ENCODE measurements at places on chromosomes 11 and 22.

- peak; percentile 35 for DNase-seq
These were observed 24.1 kb upstream of the CELSR1 start for GRCh38 chr22:46561435-46561905.

DNA sequence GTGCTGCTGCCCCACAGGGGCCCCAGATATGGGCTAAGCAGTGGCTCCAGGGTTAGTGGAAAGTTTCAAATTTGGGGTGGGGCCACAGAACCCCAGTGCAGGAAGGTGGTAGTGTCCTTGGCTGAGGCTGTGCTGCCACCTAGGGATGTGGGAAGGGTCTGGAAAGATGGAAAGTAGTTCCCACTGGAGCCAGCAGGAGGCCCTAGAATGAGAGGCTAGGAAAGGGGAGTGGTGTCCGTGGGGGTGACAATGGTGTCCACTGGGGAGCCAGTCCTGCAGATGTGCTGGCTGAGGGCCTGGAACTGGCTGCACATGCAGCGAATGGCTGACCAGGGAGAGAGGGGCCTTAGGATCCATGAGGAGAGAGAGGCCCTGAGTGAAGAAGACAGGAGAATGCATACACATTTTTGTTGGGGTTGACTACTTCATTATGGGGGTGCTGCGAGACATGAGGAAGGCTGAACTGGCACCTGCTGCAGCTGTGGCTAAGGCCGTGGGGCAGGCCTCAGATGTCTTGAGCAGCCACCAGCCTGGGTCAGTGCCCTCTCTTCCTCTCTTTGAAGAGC, 21.1 kb downstream of the RFPL3 start:
- DNase-seq: peak; percentile 31

DNA sequence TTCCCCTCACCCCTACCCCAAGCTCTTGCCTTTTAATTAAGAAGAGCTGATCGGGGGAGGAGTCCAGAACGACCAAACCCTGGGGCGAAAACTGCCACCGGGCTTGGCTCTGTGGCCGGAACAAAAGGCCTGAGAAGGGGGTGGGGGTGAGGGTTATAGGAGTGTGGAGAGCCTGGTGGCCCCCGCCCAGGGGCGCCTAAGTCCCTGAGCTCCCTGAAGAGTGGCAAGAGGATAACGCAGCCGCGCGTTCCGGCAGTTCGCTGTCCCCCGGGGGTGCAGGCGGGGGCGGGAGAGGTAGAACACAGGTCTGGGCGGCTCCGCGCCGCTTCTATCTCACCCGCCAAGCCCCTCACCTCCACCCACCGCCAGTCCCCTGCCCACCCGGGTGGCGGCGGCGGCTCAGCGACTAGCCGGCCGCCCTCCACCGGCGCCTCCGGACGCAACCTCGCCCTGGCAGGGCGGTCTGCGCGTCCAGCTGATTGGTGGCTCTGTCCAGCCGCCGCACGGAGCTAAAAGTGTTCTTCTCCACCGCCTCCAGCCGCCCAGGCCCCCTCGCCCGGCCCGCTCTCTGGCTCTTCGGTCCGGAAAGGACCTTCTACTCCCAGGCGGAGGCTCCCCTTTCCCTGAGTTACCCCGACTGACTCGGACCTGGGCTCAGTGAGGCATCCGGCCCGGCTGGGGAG, 18.7 kb upstream of the BDNF start:
- DNase-seq: peak; percentile 69

DNA sequence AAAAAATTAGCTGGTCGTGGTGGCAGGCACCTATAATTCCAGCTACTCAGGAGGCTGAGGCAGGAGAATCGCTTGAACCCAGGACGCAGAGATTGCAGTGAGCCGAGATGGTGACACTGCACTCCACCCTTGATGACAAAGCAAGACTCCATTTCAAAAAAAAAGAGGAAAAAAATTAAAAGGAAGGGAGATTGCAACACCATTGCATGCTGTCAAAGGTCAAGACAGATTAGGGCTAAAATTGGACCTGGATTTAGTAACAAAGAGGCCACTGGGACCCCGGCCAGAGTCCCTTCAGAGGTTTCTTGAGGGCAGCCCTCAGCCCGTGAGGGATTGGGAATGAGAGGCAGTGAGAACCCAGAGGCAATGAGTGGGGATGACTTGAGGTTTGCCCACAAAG, 8.2 kb upstream of the MAFF start:
- no peak for DNase-seq

DNA sequence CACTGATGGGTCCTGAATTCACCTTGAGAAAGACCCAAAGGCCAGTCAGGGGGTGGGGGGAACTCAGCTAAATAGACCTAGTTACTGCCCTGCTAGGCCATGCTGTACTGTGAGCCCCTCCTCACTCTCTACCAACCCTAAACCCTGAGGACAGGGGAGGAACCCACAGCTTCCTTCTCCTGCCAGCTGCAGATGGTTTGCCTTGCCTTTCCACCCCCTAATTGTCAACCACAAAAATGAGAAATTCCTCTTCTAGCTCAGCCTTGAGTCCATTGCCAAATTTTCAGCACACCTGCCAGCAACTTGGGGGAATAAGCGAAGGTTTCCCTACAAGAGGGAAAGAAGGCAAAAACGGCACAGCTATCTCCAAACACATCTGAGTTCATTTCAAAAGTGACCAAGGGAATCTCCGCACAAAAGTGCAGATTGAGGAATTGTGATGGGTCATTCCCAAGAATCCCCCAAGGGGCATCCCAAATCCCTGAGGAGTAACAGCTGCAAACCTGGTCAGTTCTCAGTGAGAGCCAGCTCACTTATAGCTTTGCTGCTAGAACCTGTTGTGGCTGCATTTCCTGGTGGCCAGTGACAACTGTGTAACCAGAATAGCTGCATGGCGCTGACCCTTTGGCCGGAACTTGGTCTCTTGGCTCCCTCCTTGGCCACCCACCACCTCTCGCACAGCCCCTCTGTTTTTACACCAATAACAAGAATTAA, 2.4 kb upstream of the TTC36 start:
- no peak for DNase-seq

- DNase-seq: no peak
These were observed 2.6 kb downstream of the EHF start for GRCh38 chr11:34623463-34623862.

- peak; percentile 17 for DNase-seq
These were observed 83.5 kb downstream of the C22orf31 start for GRCh38 chr22:28978158-28978557.

GRCh38 chr22:49289822-49290679, 537.6 kb downstream of the BRD1 start:
- DNase-seq: no peak

- DNase-seq: no peak
These were observed 9.6 kb downstream of the FAM181B start for GRCh38 chr11:82724026-82724425.

DNA sequence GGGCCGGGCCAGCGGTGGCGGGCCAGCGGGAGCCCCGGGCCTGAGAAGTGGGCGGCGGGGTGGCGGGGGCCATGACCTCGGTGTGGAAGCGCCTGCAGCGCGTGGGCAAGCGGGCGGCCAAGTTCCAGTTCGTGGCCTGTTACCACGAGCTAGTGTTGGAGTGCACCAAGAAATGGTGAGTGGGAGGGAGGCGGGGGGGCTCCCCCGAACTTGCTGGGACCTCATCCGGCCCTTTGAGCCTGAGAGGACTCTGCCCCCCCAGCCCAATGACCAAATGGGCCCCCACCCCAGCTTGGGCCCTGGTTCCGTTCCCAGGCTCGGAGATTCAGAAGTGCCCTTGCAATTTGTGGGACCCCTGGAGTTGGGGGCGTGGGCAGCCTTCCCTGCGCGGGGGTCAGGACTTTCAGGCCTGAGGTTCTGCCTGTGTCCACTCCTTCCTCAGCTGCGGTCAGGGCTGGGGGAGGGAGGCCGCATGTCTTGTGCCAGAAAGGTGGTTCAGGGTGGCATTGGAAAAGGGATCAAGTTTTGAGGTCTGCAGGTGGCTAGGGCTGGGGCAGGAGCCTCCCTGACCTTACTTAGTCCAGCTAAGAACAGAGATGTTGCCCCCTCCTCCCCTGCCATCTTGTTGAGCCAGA, 496 bp downstream of the EHBP1L1 start:
- DNase-seq: no peak

DNA sequence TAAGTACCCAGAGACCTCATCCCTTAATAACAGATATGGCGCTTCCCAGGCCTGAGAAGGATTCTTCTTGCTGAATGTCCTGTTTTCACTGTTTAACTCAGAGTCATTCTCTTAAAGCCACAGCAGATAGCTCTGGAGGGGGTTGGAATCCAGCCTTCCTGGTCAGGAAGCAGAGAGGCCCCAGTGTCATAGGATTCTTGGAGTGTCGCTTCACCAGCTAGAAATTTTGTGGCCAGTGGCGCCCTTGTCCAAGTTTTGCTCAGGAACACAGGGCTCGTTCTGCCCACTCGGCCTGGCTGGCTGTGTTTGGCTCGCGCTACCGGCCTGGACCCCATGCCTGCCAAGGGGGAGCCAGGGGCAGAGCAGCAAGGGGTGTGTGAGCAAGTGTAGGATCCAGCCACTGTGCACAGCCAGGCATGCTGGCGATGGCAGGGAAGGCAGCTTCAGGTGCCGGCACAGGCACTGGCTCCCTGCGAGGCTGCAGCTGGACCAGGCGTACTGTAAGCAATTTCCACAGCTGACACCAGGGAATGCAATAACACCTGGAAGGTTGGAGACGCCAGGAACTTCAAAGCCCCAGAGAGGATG, 214.8 kb upstream of the SESN3 start:
- peak; percentile 43 for DNase-seq
